ENCODE measurements at places on chromosomes 2 and 18.

- DNase-seq: no peak
Observed at GRCh38 chr18:23227726-23228070, 92.4 kb downstream of the CABLES1 start.

DNA sequence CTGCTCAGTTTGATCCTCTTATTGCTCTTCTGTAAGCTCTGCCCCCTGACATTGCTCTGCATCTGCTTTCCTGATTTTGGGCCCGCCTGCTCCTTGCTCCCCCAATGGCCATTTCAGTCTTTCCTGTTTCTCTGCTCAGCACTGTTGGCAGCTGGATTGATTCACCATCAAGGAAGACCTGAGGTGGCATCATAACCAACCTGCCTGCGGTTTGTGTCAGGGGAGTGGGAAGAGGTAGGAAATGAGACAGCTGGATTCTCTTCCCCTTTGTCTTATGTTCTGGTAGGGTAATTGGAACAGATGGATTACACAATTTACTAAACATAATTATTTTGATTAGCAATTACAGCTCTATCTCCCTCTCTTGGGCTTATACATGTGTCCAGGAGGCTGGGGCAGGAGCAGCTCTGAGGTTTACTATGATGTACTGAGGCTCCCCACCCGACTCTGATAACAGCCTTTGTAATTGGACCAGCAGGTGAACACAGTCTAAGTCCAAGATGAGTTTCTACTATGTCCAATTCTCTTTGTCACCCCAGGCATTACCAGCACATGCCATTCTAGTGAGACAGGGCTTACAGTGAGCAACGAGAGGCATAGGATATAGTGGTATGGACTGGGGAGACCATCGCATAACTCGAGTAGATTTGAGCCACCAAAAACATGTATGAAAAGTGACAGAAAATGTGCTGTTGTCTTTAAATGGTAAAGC lies 151.8 kb upstream of the MMADHC start:
- DNase-seq: no peak

GRCh38 chr2:150690261-150690660 lies 202.8 kb upstream of the RND3 start:
- DNase-seq: no peak

DNA sequence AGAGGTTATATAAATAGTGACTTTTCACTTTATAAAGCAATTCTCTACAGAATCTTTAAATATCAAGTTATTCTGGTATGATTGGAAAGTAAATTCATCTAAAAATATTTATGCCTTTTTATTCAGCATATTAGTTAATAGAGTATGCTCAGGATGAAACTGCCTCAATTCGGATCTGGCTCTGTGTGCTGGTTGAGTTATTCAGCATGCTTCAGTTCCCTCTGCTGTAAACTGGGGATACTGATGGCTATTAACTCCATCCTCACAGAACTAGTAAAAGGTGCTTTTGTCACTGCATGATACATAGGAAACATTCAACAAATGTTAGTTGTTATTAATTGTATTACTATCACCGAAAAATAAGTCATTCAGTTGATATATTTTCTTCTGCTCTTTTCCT lies 250.3 kb downstream of the NRXN1 start:
- no peak for DNase-seq

GRCh38 chr2:215405722-215406581 lies 29.9 kb downstream of the FN1 start:
- no peak for DNase-seq

DNA sequence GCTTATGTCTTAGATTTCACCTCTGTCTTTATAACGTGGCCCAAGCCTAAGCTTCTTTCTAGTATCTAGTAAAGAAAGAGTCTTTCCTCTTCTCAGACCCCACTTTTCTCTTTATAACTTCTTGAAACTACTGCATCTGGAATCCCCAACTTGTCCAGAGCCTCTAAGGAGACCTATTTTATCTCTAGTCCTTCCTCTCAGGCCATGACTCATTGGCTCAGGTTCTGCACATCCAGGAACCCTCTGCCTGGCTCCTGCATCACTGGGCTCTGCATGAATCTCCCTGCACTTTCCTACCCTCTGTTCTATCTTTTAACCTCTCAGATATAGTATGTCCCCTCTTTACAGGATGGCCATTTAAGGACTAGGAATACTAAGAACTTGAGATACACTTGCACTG lies 124.7 kb downstream of the DNAH6 start:
- no peak for DNase-seq

DNA sequence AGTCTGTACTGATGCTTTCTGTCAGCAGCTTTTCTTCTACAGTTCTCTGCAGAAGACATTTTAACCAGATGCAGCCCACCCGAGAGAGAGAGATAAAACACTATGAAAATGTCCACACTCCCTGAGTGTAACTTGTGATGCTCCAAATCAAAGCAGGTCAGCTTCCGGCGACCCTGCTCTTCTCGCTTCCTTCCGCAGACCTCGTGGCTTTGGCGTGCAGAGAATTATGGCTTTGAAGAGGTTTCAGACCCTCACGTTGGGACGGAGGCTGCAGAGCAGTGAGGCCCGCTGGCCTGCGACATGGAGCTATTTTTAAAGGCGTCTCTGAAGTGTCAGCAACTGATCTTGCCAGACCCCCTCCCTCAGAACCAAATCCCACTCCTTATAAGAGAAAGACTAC lies 41.8 kb downstream of the TMEM163 start:
- no peak for DNase-seq

- DNase-seq: no peak
Observed at GRCh38 chr18:30454920-30455319, 587.6 kb downstream of the DSC3 start.

DNA sequence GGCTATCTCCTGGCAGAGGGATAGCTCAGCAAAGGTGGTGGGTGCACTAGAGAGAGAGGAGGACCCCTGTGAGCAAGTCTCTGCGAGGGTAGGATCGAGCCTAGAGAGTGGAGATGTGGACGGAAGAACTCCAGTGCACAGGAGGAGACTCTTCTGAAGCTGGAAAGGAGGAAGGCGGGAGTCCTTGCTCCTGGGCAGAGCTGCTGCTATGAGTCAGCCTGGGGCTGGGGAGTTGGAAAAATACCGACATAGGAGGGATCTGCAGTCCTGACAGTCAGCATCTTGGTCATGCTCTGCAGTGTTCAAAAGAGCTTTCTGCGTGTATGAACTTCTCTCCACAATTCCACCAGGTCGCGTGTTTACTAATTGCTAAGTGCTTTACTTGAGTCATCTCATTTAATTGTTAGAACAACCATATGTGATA lies 233.8 kb downstream of the LDLRAD4 start:
- no peak for DNase-seq

DNA sequence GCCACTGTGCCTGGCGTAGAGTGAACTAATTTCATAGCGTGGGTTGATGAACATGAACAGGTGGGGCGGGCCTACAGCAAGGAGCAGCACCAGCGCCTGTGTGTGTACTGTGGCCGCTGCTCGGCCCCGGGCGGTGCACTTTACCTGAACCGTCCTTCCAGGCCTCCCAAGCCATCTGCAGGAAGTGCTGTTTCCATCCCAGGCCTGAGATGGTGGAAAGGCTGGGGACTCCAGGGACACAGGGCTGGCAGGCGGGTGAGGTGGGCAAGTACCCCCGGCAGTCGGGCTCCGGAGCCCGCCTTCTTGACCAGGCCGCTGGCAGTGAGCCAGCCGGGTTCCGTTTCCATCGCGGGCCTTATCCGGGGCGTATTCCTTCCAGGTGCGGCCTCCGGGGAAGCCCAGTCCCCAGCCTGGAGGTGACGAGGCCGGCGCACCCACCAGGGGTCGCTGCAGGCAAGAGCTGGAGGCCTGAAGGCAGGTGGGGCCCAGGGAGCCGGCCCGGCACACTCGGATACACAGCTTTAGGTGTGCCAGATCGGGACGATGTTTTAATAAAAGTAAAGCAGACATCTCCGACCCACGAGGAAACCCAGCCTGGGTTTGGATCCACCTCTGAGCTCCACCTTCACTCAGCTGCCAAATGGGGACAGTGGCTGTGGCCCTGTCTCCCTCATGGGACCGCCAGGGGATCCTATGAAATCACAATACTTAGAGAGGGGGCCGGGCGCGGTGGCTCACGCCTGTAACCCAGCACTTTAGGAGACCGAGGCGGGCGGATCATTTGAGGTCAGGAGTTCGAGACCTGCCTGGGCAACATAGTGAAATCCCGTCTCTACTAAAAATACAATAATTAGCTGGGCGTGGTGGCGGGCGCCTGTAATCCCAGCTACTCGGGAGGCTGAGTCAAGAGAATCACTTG lies 22.7 kb upstream of the PDIA6 start:
- peak; percentile 77 for DNase-seq

DNA sequence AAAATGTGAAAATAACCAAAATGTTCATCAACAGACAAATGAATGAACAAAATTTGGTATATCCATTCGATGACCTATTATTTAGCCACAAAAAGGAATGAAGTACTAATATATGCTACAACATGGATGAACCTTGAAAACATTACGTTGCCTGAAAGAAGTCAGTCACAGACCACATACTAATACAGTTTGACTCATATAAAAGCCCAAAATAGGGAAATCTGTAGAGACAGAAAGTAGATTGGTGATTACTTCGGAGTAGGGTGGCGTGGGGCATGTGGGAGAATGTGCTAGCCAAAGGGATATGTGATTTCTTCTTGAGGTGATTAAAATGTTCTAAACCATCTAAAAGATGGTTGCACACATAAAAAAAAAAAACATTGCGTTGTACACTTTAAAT lies 44.2 kb upstream of the PPM1B start:
- no peak for DNase-seq

GRCh38 chr2:492178-492577 lies 185.0 kb downstream of the TMEM18 start:
- DNase-seq: no peak

DNA sequence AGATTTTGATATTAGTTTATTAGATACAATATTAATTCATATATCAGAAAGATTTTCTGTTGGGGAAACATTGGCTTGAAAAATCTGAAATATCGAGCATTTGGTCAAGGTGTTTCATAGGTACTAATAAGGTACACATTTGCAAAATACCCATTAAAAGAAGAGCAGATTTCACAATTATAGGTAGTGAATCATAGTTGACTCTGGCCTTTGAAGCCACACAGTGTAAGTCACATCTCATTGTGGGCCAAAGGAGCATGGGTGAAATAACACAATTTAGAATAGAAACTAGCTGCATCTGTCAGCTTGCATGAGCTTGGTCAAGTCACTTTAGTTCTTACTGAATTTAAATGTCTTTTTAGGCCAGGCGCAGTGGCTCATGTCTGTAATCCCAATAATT lies 4.9 kb downstream of the KDM3A start:
- DNase-seq: no peak

GRCh38 chr2:109409321-109410038 lies 204.3 kb downstream of the SEPTIN10 start:
- DNase-seq: peak; percentile 2

DNA sequence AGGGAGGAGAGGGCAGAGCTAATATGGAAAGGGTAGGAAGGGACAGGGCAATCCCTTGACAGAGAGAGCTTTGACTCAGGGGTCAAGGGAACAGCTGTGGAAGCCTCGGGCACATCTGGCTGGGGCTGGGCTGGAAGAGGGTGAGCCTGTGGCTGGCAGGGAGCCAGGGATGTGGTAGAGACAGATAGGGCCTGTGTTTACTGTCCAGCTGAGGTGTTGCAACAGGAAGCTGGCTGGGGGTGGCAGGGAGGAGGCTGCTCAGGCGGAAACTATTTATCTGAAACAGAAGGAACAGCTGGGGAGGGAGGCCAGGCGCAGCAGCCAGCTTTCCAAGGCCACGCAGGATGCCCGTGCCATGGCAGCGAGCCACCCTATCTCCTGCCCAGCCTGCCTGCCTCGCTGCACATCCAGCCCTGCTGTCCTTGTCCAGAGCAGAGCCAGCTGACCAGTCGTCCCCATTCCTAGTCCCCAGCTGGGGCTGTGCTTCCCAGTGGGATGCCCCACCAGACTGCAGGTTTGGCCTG lies 264.7 kb downstream of the CYP26B1 start:
- DNase-seq: no peak

- no peak for DNase-seq
Observed at GRCh38 chr2:15547115-15547876, 13.8 kb downstream of the NBAS start.

GRCh38 chr2:72137498-72138010 lies 10.1 kb downstream of the CYP26B1 start:
- DNase-seq: no peak

DNA sequence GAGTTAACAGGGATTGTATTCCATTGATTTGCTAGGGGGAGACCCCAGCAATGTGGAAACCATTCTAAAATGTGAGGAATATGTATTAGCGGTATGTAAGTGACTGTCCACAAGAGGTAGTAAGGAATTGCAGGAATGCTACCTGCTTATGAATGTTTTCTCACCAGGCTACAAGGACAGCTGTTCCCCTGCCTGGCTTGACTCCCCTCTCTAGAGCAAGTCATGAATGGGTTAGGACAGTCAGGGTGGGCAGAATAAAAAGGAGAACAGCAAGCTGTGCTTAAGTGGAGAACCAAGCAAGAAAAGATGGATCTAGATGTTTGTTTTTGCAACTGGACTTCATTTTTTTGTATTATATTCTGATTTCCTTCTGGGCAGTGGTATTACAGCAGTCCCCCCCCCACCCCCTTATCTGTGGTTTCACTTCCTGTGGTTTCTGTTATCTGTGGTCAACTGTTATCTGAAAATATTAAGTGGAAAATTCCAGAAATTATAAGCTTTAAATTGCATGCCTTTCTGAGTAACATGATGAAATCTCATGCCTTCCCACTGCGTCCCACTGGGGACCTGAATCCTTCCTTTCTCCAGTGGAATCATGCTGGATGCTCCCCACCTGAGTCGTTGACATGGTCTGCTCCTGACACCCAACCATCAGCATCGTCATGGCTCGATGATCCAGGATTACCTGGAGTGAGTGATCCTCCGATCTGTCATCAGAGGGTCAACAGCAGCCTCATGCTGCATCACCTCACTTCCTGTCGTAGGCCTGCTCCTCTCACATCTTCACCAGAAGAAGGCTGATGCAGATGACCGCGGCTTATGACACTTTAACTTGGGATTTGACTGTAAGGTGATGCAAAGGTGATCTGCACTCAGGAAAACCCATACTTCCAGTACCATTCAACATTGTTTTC lies 52.2 kb downstream of the VAPA start:
- DNase-seq: no peak

GRCh38 chr2:71003966-71004755 lies 9.5 kb upstream of the TEX261 start:
- DNase-seq: no peak

DNA sequence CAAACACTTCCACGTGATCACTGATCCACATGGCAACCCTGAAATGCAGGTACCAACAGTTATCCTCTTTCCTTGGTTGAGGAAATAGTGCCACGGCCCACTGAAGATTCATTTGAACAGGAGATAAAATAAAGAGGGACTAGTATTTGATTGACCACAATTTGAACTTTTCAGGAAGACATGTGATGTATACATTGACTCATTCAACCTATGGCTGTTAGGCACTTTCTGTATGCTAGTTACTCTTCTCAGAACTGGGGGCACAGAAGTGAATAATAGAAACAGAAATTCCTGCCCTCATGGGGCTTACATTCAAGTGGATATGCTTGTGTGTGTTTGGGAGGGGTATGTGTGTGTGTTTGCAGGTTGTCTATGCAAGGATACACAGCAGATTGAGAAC lies 199.6 kb downstream of the PRKCE start:
- DNase-seq: no peak
